ENCODE measurements at places on chromosomes 12 and 14.

DNA sequence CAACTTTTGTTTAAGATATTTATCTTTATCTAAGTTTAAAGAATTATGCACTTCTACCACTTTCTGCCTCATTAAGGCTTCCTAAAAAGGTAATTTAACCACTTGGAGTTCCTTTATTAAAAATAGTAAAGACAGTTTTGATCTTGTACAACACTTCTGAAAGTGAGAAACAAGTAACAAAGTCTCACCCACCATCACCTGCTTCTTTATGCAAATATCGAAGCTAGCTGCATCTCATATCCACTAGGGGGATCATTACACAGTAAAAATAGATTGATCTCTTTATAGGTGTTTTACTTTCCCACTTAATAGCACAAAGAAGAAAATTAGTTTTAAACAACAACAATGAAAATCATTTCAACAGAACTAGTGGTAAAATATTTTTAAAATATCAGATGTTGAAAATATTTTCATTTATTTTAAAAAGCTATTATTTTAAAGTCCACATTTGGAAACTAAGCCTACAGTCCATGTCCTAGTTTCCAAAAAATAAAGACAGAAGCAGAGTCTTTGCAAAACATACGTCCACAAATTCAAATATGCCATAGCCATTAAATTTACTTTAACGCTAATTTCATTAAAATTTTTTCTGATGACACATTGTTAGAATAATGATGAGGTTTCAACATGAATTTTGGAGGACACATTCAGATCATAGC is 160.0 kb upstream of the SOX5 start:
- no peak for DNase-seq

DNA sequence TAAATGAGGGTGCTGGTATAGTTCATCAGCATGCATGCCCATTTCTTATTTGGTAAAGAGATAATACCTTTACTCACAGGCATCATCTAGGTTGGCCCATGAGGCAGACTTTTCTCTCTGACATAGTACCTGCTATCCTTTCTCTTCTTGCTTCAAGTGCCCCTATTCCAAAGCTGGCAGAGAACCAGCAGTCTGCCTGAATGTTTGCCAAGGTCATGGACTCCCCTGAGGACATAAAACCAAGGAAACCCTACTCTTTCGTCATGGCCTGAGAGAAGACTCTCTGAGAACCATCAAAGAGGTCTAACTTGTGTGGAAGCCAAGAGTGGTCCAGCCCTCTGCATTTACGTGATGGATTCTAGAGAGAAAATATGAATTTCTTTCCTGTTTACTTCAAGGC is 11.9 kb downstream of the PPP1R36 start:
- no peak for DNase-seq

DNA sequence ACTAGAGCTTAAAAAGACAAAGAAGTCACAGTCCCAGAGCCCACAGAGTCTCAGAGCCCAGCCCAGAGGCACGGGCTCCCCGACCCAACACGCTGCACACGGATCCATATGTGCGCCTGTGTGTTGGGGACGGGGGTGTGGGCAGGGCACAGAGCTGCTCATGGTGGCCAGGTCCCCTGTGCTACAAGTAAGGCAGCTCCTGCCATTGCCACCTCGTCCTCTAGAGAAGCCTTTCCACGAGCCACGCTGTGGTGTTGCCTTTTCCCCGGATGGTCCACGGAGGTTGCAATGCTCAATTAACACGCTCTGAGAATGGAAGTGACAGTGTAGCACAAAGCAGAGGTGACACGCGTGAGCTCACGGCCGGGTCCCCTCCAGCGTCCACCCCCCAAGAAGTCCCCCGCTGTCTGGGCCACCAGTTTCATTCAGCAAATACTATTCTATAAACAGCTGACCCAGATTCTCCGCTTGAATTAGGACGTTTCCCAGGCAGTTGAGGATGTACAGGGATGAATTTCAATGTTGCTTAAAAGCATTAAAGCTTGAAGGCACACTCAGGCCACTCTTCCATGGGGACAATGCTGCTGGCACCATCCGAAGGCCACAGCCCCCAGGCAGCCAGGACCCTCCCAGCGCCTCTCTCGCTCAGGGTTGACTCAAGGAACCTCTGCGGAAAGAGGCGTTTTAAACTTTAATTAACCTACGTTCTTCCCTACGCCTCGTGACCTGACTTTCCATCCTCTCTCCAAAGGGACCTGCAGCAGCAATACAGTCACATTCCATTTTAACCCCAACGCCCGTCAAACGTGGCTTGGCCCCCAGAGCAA is 22.7 kb upstream of the EIF5 start:
- no peak for DNase-seq

GRCh38 chr12:57610554-57611107 is 604 bp upstream of the ARHGEF25 start:
- DNase-seq, result no peak

DNA sequence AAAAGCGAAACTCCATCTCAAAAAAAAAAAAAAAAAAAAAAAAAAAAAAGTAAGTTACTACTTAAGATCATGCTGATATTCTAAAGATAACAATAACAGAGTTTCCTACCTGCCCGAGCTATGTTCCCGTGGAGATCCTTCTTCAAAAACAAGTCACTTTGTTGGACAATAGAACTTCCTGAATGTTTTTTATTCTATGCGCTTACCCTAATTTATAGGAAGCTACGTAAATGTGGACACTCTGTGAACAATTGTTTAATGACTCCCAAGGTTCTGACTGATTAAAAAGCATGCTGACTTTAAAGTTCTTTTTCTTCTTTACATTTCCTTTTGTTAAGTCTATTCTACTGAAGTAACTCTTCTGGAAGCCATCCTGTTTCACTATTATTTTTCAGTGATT is 52.5 kb downstream of the FGD4 start:
- DNase-seq, result no peak

DNA sequence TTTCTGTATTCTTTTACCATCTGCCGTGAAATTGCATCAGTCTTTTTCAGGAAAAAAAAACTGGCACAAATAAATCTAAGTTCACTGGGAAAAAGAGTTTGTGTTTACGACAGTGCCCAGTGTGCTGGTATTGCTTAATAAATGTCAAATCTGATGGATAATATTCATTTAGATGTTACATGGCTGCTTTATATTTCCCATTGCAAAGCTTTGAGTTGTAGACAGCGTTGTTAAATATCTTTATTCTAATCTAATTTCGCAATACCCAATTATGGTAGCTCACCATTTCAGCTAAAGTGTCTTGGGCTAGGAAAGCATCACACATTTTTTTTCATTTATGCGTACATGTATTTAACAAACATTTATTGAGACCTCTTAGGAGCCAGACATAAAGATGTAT is 1994.5 kb upstream of the FLRT2 start:
- DNase-seq, result no peak

DNA sequence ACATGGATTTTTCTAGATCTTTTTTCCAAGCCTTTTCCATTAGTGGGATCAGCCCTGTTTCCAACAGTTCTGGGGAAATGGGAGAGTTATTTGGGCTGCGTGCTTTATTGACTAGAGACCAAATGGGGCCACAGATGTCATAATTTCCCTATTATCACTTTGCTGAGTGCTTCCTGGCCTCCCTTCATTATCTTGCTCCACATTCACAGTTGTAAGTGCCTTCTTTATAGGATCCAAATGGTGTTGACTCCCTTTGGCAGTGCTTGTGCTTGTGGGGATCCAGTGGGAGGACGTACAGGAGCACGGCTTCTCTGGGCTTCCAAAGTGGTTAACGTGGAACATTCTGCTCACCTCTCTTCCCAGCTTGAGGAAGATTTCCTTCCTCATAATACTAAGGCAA is 141.0 kb upstream of the RMST start:
- DNase-seq, result no peak

DNA sequence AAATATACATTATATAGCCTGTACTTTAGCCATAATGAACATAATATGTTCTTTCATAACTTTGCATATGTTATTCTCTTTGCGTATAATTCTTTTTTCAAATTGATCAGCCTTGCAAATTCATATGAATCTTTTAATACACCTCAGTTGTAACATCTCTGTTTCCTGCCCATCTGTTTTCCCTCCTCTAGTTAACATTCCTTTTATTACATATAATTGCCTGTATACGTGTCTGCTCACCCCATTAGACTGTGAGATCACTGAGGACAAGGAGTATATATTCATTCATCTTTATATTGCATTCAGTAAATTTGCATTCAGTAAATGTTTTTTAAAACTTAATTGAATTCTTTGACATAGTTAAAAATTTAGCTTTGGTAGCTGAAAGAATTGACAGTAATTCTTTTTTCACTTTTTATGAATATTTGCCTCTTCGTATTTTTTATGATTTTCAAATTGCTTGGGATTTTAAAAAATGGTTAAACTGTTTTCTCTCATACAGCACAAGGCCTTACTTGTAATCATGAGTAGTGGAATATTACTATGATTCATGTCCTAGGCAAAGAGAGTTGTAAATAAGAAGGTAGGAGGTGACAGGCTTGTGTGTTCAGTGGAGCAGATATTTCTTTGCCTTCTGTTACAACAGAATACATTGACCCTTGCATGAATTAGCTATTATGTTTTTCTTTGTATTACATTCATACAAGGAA is 32.8 kb upstream of the KLHL42 start:
- DNase-seq, result no peak

All from DND-41 (cell line).